Activated effector memory CD4-positive, alpha-beta T cell treated with Interleukin-2 at 50 U/mL for 16 hours (primary cell): ENCODE measurements at places on chromosomes 12 and 14.
A peak's percentile ranks its signal among the peaks of the same experiment; 100 is the strongest.

DNA sequence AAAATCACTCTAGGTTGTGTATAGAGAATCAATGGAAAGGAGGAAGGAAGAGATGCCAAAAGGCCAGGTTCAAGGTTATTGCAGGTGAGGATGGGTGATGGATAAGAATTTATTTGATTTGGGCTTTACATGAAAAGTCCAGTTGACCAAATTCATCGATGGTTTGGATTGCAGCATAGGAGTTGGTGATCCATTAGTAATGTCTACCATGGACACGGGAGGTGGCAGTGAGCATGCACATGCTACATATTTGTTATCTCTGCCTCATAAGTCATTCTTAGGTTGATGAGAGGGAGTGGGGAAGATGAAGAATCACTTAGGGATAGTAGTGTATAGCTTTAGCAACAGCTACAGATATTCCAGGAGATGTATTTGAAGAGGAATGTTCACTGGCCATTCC lies 211.4 kb downstream of the PHETA1 start:
- DNase-seq: no peak

DNA sequence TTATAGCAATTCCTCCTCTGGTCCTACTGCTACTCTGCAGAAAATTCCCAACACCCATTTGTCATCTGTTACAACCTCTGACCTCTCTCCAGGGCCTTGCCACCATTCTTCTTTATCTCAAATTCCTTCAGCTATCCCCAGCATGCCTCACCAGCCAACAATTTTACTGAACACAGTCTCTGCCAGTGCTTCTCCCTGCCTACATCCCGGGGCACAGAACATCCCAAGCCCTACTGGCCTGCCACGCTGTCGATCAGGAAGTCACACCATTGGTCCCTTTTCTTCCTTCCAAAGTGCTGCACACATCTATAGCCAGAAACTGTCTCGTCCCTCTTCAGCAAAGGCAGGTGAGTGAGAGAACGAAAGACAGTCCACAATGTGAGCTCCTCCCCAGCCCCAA lies 122.1 kb downstream of the TTLL5 start:
- DNase-seq: no peak

DNA sequence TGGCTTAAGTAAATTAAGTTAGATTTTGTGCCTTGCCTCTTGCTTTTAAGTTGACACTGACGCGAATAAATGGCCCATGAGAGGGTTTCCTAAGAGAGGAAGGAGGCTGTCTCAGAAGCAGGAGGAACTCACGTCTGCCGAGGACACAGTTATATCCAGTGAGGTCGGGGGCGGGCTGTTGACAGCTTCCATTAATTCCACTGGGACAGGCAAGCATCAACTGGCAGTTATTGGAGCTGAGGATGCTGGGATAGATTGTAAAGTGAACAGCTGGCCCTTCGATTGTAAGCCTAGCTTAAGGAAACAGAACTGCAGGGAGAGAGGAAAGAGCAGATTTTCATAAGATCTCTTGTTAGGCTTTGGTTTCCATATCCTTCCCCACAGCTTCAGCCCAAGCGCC lies 399.2 kb downstream of the IPO8 start:
- DNase-seq: no peak

GRCh38 chr12:32754111-32754510 lies 1.6 kb downstream of the YARS2 start:
- no peak for DNase-seq

DNA sequence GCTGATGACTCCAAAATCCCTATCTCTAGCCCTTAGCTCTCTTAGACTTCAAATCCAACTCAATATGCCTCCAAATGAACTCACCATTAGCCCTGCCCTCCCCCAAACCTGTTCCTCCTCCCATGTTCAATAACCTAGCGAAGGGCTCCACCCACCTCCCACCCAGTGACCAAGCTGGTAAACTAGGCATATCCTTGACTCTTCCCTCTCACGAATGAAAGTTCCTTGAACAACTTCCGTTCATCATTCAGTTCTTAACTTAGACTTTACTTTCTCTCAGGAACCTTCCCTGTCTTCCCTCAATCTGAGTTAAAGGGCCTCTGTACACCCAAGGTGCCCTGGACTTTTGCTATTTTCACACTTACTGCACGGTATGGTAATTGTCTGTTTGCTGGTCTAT lies 1.9 kb upstream of the KLHDC1 start:
- DNase-seq: no peak

DNA sequence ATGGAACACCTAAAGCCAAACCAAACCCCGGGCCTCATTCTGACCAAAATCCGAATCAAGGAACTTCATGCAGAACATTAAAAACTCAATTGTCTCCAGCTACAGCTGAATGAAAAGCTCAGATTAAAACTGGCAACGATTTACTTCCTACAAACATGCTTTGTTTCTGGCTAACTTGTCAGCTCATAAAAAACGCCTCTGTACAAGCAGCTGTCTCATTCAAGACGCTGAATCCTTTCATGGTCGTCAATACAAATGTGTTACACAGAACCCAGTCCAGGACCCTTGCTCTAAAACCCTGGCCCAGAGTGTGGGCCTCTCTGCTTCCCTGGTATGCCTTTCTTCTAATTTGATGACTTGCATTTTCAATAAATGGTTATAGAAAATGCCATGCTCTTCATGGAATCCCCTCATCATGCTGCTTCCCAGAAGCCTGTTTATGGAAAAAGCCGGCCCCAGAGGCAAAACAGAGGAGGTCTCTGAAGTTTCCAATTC lies 183.1 kb downstream of the PHLDA1 start:
- no peak for DNase-seq

DNA sequence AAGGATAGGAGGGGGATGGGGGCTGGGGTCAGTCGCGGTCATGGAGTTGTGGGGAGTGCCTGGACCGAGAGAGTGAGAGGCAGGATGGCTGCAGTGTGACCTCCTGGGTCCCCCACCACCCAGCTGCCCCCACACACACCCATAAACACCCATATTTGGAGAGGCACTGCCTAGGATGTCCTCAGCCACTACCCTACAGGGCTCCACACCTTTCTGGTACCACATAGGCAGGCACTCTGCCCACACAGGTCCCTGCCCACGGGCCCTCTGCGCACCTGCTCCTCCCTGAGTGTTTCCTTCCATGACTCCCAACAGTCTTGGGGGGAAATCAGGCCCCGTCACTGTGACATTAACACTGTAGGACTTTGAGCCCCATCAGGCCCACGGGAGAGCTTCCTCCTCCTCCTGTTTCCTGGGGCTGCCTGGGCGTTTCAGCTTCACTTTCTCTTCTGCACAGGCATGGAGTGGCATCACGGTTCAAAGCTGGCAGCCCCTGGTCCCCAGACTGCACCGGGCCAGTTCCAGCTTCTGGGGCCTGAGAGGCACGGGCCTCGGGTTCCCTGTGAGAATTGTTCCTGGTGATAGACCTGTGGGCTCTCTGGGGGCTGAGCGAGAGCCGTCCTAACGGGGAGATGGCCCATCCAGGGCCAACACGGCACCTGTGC lies 207.0 kb upstream of the C14orf180 start:
- DNase-seq: no peak

DNA sequence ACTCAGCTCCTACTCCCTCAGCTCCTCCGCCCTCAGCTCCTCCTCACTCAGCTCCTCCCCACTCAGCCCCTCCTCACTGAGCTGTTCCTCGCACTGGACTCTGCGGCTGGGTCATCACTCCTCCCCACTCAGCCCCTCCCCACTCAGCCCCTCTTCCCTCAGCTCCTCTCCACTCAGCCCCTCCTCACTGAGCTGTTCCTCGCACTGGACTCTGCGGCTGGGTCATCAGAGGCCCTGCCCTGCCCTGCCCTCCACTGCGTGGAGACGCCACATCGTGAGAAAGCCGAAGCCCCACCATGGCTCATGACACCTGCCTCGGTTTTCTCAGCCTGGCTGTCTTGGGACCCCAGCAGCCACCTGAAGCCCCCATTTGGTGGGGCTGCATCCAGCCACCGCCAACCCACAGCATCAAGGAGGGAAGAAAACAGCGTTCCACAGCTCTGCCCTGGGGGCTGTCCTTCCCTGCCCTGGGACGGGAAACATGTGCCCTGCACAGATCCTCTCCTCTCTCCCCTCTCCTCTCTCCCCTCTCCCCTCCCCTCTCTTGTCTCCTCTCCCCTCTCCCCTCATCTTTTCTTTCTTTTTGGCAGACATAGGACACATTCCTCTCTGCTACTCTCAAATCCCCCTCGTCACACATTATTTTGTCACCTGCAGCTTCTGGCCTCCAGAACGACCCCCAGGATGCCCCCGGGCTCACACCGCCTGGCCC lies 17.7 kb downstream of the NOC4L start:
- no peak for DNase-seq

GRCh38 chr14:91350483-91350812 lies 67.2 kb downstream of the CCDC88C start:
- DNase-seq: no peak

DNA sequence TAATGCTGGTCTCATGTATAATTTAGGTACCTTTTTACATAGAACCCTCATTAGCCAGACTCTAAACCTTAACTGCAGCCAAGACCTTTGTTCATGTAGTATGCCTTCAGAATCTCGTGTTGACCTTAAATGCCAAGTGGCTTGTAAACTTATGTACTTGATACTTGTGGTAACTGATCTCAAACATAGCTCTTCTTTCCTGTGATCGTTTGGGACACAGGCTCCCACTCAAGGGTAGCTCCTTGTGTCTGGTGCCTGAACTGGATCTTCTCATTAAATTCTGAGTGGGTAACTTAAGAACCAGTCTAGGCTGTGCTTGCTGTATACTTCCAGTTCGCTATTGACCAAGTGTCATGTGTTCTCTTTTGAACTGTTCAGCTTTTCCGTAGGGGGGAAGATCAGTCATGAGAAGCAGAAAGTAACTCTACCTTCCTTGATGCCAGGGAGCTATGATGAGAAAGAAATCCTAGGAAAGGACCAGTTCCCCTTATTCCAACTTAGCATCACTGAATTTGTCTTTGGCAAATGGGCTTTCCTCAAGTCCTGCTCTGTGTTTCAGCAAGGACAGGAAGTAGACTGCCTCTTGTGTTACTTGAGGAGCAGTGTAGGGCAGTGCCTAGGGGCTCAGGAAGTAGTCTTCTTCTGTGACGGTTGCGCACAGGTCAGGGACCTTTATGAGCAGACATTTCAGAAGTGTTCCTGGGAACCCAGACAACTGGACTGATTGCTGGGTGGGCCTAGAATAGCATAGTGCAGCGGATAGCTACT lies 2.5 kb downstream of the LGALS3 start:
- DNase-seq: no peak

GRCh38 chr12:53805791-53806190 lies 54.0 kb upstream of the CISTR start:
- DNase-seq: no peak

DNA sequence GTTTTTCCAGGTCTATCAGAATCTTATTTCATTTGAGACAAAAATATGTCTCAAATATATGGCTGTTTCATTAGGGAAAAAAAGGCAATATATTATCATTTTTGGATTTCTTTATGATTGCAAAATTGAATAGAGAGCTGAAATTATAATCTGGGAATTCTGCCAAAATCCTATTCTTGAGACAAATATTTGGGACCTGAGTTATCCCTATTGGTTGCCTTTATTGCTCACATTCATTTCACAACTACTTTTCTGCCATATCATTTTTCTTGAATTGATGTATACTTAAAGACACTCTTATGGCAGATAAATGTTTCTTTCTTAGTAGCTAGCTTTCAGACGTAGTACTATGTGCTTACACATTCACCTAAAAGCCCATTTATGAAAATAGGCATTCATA lies 241.6 kb upstream of the NOVA1 start:
- DNase-seq: no peak

DNA sequence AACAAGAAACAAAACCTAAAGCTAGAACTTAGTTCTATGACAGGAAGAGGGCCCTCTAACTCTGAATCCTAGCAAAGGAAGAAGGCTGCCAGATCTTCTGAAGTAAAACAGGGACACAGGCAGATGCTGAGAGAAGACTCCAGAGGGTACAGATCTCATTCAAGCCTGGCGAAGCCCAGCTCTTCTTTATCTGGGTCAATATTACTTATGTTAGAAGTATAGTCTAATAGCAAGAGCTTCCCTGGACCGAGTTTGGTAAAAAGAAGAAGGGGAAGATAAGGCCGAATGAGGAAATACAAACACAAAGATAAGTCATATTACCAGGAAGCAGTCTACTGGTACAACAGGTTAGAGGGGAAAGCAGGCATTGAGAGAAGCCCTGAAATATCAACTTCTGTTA lies 79.9 kb upstream of the CCDC91 start:
- DNase-seq: no peak

- no peak for DNase-seq
These were observed 78.8 kb upstream of the BCL11B start for GRCh38 chr14:99350751-99351150.

DNA sequence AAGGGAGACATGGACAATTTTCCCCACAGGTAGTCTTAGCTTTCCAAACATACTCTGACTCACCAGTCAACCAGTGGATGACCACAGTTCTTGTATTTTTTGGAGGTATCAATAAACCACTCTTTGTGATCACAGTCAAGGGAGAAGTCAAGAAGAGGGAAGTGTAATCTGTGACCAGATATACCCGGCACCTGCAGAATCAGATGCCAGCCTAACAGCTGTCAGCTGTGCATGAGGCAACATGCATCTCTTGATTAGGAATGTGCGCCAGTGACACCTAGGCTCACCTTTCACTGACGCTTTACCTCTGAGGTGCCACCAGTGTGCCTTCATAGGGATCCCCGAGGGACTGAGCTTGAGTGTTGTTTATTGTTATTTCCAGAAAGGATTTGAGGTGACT lies 20.0 kb downstream of the PROX2 start:
- no peak for DNase-seq

- no peak for DNase-seq
These were observed 531.2 kb downstream of the DIO2 start for GRCh38 chr14:79680087-79680486.

- DNase-seq: no peak
These were observed 525.4 kb downstream of the TMEM121 start for GRCh38 chr14:106051796-106052195.

- DNase-seq: peak; percentile 53
These were observed 134.3 kb downstream of the PLXNC1 start for GRCh38 chr12:94282675-94283074.

DNA sequence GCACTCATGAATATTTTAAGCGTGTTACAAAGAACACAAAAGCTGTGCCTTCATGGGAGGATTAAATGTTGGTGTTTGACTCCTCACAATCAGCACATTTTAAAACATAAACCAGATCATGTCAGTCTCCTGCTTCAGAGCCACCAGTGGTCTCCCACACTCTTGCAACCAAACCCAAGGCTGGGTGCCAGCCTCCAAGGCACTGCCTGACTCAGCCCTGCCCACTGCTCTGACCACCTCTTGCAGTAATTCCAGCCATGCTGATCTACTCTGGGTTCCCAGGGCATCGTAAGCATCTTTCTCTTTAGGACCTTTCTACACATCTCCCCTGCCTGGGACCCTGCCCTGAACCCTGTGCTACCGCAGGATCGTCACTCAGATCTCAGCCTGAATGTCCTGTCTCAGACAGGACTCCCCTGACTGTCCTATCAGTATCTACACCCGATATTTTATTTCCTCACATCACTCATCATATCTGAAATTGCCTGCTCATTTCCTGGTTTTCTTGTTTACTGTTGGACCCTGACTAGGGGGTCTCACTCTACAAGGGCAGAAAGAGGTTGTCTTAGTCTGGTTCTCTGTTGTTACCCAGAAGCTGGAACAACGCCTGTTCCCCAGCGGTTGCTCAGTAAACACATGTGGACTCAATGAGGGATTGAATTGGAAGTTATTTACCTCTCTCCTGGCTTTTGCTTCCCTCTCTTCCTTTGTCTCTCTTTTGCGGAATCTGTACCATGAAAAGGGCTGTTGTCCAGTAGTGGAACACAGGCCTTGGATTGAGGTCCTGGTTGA lies 449.8 kb downstream of the RAD51B start:
- DNase-seq: no peak
